ENCODE measurements at places on chromosomes 5 and 9.
A peak's percentile ranks its signal among the peaks of the same experiment; 100 is the strongest.

DNA sequence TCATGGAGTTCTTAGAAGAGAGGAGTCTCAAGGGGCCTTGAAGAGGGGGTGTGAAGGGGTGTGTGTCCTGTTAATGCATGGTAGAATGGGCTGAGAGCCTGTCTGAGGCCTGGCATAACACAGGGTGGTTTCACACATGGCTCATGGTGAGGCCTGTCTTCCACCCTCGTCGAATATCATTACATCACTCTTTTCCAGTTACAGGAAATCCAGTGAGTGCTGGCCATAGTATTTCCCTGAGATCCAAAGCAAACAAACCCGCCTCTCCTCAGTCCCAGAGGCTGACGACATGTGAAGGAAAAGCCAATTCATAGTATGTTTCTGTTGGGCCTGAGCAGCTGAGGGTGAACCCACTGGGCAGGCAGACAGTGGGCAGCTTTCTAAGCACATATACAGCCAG, 159.4 kb upstream of the NR3C1 start:
- no peak for DNase-seq

DNA sequence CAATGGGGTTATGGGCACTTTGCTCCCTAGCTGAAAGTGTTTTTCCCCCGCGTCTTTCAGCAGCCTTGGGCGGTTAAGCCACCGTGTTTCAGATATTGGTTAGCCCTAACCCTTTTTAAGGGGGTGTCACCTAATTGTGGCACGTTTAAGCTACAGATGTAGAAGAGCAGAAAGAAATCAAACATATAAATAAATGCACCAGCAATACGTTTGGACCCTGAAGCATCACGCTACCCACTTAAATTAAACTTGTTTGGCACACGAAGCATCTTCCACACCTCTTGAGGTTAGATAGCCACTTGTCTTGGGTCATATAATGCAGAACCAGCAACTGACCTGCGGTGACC, 768 bp downstream of the YTHDC2 start:
- no peak for DNase-seq

DNA sequence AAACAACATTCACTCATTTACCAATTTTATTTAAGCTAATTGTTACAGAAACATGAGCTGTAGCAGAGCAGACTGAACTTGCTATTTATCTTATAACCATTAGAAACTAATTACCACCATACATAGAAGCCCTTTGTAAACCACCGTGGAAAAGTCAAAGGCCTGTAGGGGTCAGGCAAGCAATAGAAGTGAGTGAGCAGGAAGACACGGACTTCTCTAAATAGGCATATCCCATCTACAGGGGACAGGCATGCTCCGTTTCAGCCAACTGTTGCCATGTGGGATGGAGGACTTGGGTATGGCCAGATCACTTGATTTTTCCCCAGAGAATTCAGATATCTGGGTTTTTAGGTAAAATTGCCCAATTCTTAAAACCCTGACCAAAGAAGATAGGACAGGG, 44.8 kb downstream of the PRRC1 start:
- peak; percentile 38 for DNase-seq

GRCh38 chr5:37932450-37932849, 92.6 kb upstream of the GDNF start:
- DNase-seq = no peak

- DNase-seq = peak; percentile 99
Observed at GRCh38 chr9:19161257-19162025, 34.1 kb upstream of the PLIN2 start.

DNA sequence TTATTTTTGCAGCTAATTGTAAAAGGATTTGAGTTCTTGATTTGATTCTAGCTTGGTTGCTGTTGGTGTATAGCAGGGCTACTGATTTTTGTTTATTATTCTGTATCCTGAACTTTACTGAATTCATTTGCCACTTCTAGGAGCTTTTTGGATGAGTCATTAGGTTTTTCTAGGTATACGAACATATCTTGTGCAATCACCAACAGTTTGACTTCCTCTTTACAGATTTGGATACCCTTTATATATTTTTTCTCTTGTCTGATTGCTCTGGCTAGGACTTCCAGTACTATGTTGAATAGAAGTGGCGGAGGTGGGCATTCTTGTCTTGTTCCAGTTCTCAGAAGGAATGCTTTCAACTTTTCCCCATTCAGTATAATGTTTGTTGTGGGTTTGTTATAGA, 210.8 kb downstream of the FGF10 start:
- DNase-seq = peak; percentile 86

DNA sequence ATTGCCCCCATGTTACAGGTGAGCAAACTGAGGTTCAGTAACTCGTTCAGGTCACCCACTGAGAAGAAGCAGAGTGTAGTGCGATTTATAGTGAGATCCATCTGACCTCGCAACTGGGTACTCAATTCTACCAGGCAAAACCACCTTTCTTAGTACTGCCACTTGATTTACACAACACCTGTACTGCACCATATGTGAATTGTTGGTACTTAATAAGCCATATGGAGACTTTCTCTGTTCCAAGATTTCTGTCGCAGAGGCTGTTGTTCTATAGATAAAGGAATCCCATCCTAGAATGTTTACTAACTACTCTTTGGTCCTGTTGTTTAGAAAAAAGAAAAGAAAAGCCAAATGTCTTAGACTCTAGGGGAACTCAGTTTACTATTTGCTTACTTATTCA, 287.5 kb downstream of the KCTD16 start:
- DNase-seq = no peak

GRCh38 chr5:151954255-151954654, 29.6 kb upstream of the GLRA1 start:
- DNase-seq = no peak

DNA sequence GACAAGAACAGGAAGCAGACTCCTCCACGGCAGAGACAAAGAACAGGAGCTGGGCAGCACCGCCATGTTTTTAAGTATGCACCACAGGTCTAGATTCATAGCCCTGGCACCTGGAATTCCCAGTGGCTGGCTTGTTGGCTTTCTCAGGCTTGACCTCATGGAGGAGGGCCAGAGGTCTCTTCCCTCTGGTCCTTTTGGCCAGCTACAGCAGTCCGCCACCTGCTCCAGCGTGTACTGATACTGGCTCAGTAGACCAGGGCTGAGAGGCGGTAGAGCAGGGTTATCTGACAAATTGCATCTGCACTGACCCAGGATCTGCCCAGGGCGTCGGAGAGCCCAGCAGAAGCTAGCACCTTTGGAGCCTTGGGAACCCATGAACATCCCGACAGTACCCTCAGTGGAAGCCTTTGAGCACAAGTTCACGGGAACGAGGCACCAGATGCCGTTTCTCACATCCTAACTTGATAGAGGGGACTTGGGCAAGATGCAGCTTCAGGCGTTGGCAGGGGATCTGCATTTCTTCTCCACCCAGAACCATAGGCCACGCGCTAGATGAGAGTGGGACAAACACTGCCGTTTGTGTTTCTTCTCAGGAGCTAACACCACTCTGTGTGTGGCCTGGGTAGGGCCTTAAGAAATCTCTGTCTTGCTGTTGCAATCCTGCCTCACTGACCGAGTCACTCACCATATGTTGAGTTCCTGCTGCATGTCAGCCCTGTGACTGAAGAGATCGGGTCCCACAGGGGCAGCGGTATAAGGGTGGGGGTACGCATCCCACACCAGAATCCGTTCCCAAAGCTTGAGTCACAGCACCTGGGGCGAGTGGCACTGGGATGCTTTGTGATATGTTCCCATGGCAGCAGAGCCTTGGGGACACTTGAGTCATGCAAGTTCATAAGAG, 90.3 kb upstream of the OTULINL start:
- DNase-seq = peak; percentile 78

DNA sequence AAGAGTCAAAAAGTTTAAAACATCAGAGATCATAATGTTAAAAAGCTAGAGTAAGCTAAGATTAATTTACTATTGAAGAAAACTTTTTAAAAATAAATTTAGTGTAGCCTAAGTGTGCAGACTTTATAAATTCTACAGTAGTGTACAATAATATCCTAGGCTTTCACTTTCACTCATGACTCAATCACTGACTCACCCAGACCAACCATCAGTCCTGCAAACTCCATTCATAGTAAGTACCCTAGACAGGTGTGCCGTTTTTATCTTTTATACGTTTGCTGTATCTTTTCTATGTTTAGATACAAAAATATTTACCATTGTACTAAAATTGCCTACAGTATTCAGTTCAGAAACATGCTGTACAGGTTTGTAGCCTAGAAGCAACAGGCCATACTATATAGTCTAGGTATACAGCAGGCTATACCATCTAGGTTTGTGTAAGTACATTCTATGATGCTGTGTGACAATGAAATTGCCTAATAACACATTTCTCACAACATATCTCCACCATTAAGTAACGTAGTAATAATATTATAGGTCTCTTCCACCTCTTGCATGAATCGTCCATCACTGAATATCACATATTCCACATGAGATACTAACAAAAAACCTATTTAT, 59.2 kb downstream of the MEGF9 start:
- DNase-seq = peak; percentile 27

GRCh38 chr5:154373729-154374179, 72.0 kb upstream of the SAP30L start:
- DNase-seq = no peak

DNA sequence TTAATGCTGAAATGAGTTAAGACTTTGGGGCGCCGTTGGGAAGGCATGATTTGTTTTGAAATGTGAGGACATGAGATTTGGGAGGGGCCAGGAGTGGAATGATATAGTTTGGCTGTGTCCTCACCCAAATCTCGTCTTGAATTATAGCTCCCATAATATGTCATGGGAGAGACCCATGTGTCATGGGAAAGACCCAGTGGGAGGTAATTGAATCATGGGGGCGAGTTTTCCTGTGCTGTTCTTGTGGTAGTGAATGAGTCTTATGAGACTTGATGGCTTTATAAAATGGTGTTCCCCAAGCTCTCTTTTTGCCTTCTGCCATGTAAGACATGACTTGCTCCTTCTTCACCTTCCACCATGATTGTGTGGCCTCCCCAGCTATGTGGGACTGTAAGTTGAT, 5.1 kb downstream of the SLC25A48 start:
- DNase-seq = no peak

DNA sequence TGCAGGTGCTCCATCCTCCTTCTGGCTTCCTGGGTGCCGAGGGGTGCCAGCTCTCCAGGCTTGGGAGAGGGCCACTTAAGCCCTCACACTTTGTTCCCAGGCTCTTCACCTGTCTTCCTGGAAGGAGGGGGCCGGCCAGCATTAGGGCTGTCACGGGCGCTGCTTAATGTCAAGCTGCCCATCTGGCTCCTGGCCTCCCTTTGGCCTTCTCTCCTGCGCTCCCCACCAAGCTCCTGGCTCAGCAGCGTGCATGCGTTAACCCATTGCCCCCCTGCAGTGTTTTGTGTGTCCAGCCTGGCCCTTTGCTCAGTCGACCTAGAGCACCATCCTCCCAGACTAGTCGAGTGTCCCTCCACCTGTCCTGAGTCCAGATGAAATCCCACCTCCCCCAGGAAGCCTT, 21.3 kb downstream of the NTNG2 start:
- DNase-seq = no peak

- DNase-seq = peak; percentile 25
Observed at GRCh38 chr5:151672516-151672915, 14.2 kb downstream of the SPARC start.
